Activated T-helper 1 cell treated with anti-CD3 and anti-CD28 coated beads, Interleukin-2, amount 50 U/mL, for 16 hours (primary cell): ENCODE measurements at places on chromosomes 5 and 9.

- DNase-seq = no peak
Observed at GRCh38 chr5:80275347-80275746, 19.5 kb upstream of the SERINC5 start.

GRCh38 chr5:176560364-176560763, 11.2 kb downstream of the CDHR2 start:
- DNase-seq = no peak

DNA sequence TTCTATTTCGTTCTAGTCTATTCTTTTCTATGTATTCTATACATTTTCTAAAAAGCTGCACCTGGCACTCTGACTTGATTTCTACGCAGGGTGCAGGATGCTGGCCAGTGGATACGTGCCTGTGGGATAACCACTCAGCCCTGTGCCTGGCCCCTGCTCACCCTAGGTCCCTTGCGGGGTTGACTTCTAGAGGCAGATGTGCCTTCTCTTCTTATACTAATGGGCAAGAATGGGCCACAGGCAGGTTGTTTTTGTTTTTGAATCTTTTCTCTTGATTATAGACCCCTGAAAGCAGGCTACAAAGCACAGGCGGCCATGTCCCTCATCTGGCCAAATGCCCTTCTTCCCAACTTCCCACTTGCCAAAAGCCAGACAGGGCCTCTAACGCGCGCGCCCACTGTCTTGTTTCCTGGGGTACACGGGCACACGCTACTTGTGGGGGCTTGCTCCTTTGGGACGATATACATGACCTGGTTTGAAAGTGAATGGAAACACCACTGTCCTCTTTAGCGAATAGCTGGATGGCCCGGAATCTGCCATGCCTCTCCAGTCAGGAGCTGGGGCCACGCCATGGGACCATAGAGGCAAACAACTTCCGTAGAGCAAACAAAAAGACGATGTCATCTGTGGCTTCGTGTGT, 162.7 kb upstream of the IRX2 start:
- DNase-seq = no peak

- no peak for DNase-seq
Observed at GRCh38 chr9:135281151-135281550, 193.7 kb downstream of the OLFM1 start.

DNA sequence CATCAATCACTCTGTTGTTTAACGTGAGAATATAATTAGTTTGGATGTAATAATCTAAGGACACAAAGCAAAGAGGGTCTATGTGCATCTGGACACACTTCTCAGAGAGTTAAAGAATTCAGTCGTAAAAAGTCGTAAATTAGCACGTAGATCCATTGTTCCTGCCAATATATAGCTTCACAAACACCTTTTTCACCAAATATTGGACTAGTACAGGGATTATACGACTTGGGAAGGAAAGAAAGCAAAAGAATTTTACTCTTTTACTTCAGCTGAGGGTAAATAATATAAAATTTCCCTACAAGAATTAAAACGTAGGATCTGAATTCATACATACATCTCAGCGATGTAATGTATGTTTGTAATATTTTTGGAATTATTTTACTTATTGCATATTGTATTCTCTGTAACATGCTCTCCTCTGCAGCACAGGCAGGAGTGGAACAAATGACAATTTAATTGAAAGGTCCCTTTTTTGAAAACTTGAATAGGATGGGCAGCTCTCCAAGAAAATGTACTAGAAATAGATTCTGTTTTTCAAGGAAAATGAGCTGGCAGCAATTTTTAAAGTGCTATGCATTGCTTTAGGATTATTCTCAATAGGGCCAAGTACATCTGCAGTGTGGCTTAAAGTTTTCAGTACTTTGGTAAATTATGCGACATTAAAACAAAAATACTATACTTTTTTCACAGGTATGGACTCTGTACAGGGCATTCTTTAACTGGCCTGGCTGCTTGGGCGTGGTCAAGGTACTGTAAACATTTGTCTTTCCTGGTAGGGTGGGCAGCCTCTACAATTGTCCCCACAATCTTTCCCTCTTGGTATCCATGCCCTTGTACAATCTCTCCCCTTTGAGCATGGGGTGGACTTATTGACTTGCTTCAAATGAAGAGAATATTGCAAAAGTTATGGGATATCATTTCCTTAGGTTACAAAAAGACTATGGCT, 39.7 kb upstream of the HSD17B4 start:
- DNase-seq = no peak

- no peak for DNase-seq
Observed at GRCh38 chr5:156783092-156783491, 67.0 kb upstream of the PPP1R2B start.

DNA sequence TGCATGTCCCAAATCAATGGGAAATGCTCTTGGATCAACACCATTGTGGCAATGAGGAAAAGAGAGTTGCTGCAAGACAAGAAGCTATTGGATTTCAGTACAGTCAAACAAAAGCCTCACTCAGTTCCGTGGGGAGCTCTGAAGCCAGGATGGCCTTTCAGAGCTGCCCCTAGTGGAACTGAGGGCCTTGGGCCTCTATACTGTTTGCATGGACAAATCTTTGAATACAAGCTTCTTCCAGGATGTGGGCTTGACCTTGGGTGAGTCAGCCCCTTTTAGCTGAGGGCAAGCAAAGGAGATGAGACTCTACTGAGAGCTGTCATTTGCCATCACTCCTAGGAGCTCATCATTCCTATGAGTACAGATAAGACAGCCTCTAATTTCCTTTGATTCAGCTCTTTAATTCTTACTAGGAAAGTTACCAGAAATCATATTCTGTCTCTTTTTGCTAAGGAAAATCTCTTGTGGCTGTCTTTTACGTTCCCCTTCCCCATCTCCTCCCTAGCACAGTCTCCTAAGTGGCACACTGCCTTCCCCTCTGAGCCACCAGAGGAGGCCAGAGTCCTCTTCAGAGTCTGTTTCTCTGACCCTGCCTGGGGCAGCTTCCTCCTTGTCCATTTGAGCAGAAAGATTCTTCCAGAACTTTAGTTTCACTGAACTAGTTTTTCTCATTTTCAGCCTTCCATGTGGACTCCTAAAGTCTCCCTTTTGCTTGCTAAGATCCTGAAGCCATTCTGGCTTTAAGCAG, 168.8 kb upstream of the POC5 start:
- no peak for DNase-seq

DNA sequence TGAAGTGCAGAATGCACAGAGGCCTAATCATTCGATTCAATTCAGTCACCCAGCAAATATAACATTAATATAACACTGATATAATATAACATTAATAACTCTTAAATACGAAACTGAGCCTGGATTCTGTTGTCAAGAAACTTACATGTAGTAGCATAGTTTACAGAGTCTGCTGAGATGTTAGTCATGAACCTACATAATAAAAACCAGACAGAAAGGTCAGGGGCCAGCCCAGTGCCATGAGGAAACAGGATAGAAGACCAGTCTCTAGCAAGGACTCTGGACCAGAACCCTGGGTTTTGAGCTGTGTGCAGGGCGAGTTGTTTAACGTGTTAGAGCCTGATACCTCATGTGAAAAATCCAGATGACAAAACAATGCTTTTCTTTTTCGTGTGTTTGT, 234.7 kb downstream of the NR2F1-AS1 start:
- DNase-seq = no peak

DNA sequence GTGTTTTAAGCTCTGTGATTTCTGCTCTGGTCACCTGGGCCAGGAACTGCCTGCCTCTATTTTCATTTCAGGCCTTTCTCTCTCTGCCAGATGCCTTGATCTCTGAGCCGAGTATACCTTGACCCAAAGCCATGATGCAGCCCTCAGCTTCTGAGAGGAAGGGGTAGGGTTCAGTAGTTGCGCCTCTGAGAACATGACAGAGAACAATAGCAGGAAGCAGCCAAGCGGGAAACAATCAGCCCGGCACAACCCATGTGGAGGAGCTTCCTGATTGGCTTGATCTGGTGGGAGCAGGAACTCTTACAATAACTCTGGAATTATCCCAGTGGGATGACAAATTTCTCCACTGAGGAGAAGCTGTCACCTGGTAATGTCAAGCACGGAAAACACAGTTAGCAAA, 127.4 kb downstream of the PALM2AKAP2 start:
- no peak for DNase-seq

GRCh38 chr9:8766096-8766495, 966.5 kb upstream of the DMAC1 start:
- no peak for DNase-seq

DNA sequence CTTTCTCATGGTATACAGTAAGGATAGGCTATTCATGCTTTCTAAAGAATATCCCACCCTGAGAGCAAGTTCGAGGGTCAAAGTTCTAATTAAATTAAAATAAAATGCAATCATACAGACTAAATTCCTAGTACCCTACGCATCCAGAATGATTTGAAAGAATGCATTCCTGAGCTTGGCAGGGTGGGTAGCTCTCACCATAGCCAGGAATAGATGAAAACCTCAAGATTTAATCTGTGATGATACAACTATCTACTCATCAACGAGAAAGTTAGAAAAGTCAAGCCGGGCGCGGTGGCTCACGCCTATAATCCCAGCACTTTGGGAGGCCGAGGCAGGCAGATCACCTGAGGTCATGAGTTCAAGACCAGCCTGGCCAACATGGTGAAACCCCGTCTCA, 32.3 kb downstream of the SERINC5 start:
- no peak for DNase-seq

GRCh38 chr9:20940447-20941173, 90.8 kb downstream of the HACD4 start:
- DNase-seq = no peak

DNA sequence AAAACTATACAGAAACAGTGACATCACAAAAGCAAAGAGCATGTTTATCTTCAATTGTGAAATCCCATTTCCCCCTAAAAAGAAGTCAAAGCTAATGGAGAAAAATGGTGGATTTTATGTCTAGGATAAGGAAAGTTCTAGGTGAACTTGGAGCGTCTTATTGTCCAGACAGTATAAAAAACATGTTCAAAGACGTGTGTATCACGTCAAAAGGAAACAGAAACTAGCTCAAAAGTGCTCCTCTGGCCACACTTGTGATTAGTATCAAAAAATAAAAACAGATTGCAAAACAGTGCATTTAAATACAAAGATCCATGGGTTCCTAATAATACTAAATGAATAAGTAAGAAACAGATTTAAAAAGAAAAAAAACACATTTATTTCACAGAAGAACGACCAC, 568.9 kb downstream of the ANXA1 start:
- no peak for DNase-seq

DNA sequence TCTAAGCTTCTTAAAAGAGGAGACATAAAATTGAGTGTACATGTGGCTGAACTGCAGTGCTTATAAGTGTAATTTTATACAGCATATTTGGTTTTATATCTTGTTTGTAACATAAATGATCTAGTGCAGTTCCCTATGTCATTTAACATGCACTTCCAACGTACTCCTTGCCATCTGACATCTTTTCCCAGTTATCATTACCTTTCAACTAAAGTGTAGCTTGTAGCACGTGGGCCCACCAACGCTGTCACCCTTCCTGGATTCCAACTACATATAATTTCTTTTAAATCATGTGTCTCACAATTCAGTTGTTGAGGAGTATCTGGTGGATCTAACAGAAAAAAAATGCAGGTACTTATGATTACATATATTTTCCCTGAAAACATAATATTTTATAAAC, 50.1 kb downstream of the LIFR start:
- no peak for DNase-seq

DNA sequence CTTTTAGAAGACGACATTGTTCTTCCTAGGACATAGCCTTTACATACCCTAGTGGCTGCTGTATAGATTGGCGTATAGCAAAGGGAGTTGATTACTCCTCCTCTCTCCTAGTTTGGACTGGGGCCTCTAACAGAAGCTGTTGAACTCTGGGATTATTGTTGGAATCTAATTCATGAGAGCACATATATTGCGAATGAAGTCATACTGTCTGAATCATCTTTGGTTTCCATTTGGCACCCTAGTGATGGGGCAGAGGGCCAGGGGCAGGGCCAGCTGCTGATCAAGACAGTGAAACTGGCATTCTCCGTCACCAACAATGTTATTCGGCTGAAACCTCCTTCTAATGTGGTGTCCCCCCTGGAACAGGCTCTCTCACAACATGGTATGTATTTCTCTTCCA, 40.3 kb downstream of the NUP188 start:
- DNase-seq = no peak

DNA sequence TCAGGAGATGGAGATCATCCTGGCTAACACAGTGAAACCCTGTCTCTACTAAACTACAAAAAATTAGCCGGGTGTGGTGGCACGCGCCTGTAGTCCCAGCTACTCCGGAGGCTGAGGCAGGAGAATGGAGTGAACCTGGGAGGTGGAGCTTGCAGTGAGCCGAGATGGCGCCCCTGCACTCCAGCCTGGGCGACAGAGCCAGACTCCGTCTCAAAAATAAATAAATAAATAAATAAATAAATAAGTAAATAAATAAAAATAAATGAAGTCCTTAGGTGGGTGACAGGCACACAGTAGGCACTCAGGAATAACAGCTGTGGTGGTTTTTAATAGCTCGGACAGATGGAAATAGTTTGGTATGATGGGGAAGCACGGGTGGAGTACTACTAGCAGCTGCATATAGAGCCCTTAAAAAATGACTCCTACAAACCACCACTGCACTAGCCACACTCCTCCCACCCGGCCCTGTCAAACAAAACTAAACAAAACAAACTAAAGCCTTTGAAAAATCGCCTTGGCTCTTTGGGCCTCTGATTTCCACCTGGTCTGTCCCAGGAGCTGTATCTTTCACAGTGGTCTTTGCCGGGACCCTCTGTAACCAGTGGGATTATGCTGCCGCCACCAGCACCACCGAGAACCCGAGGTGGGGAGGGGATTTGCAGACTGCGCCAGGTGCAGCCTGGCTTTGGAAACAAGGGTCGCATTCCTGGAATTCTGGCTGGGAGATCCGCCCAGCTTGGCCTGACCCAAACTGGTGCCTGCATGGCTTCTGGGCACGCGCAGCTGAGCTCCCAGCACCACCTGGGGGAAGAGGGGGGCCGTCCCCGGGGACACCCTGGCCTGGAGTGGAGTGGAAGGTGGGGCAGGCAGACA, 5.1 kb upstream of the WDR5 start:
- no peak for DNase-seq

DNA sequence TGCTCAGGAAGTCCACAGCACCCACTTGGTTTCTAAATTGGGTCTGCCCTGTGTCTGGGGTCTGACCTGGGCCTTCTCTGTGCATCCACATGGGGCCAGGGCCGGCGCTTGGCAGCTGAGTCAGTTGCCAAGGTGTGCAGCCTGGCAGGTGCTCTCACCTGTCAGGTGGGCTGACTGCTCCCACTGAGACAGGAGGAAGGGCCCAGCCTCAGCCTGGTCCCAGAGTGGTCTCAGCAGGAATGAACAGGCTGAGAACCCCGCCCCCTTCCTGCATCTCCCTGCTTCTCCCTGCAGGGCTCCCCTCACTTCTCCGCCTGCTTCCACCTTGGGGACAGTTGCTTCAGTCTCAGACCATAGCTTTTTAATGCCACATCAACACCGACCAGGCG, 60.5 kb downstream of the BARX1 start:
- DNase-seq = no peak

DNA sequence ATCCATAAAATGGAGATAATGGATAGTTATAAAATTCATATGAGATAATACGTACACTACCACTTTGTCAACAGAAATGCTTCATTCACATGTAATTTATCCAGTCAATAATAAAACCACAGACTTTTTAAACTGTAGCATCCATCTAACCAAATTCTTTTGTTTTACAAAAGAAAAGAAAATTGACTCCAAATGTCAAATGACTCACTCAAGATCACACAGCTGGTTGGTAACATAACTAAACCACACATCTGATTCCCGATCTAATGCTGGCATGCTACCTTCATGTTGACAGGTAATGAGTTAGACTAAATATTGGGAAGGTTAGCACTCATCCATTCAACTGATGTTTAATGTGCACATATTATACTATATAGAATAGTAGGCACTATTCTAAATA, 4.9 kb downstream of the FRMD3 start:
- no peak for DNase-seq
